ENCODE measurements at places on chromosomes 1 and 21.
A peak's percentile ranks its signal among the peaks of the same experiment; 100 is the strongest.

- DNase-seq = no peak
Observed at GRCh38 chr1:213680677-213681325, 307.0 kb upstream of the PROX1 start.

GRCh38 chr1:87362063-87362833 is 33.6 kb downstream of the LMO4 start:
- no peak for DNase-seq

DNA sequence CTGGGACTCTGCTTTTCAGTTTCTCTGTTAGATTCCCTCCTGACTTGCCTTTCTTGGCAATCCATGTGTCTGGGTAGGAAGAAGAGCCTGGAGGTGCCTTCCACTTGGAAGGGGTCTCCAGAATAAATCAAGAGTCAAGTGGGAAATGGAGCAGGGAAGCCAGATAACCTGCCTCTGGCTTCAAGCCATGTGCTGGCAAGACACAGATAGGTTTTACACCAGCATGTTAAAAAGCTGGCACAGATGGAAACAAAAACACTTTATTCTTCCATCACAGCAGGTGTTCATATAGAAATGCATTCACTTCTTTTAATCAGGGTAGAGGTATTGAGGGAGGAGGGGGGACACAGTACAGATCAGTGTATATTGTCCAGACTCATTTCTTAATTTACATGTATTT is 356.9 kb upstream of the RUNX1 start:
- DNase-seq = no peak

DNA sequence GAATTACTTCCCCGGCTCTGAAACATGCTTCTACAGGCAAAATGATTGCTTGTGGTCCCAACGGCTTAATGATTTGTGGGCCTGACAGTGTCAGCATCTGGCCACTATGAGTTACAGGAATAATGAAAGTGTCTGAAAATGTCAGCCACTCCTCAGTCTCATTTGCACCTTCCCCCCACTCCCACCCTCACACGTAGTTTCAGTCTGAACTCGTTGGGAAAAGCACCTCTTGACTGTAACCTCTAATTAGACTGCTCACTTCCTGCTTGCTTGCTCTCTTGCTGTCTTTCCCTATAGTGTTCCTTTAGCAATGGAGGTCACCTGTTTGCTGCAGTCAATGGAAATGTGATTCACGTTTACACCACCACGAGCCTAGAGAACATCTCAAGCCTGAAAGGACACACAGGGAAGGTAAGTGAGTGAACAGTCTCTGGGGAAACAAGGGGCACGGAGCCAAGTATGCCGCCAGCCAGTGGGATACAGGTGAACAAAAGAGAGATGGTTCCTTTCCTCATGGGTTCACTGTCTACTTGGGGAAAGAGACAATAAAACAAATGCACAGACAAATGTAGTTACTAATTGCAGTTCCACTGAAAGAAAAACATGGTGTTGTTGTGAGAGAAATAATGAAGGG is 27.1 kb downstream of the CFAP57 start:
- peak; percentile 54 for DNase-seq

DNA sequence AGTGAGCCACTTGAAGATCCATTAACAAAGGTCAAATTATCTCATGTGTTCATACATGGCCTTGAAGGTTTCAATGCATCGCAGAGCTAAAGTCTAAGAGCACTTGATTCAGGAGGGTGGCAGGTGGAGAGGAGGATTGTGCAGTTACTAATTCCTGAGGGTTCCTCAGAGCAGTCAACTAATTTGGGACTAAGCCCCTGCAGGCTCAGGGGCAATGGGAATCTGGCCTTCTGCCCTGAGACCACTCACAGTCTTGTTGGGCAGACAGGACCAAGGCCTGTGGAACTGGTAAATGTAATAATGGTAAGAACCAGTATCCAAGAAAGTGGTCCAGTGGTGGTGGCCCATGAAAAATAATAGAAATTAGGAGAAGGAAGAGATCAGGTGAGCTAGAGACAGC is 127.4 kb upstream of the HMGB4 start:
- DNase-seq = no peak

- no peak for DNase-seq
Observed at GRCh38 chr1:162279136-162279498, 97.5 kb downstream of the SPATA46 start.

- no peak for DNase-seq
Observed at GRCh38 chr21:19899645-19900044, 1098.6 kb upstream of the NCAM2 start.

- DNase-seq = no peak
Observed at GRCh38 chr1:224064150-224064549, 49.8 kb upstream of the FBXO28 start.

- peak; percentile 95 for DNase-seq
Observed at GRCh38 chr1:172144445-172145061, 275.9 kb upstream of the C1orf105 start.

GRCh38 chr1:61539720-61540462 is 185.1 kb downstream of the TM2D1 start:
- no peak for DNase-seq

DNA sequence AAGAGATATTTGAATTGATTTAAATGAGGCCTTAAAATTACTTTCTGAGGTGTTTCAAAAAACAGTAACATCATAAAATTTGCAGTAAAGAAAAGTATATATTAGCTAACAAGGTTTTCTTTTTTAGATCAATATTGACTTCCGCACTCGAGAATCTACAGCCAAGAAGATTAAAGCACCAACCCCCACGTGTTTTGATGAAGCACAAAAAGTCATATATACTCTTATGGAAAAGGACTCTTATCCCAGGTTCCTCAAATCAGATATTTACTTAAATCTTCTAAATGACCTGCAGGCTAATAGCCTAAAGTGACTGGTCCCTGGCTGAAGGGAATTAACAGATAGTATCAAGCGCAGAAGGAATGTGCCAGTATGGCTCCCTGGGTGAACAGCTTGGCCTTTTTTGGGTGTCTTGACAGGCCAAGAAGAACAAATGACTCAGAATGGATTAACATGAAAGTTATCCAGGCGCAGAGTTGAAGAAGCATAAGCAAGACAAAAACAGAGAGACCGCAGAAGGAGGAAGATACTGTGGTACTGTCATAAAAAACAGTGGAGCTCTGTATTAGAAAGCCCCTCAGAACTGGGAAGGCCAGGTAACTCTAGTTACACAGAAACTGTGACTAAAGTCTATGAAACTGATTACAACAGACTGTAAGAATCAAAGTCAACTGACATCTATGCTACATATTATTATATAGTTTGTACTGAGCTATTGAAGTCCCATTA is 3.6 kb downstream of the RGS1 start:
- no peak for DNase-seq

DNA sequence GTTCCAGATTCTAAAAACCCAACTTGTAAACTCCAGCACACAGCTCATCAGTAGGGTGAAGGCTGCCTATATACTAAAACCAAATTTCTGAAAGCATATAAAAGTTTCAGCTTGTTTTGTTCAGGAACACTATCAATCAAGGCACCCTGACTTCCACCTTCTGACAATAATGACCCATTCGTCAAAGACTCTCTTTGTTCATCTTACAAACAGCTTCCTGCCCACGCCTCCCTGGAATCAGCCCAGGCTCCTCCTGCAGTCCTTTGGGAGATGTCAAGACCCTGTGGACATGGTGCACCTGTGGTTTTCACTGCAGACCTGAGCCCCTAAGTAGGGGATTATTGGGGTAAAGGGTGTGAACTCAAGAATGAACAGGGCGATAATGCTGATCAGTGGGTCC is 178.9 kb upstream of the CAMK1G start:
- no peak for DNase-seq

GRCh38 chr1:65109487-65109886 is 38.5 kb upstream of the AK4 start:
- no peak for DNase-seq

- no peak for DNase-seq
Observed at GRCh38 chr21:38365521-38365920, 108.7 kb downstream of the KCNJ15 start.

DNA sequence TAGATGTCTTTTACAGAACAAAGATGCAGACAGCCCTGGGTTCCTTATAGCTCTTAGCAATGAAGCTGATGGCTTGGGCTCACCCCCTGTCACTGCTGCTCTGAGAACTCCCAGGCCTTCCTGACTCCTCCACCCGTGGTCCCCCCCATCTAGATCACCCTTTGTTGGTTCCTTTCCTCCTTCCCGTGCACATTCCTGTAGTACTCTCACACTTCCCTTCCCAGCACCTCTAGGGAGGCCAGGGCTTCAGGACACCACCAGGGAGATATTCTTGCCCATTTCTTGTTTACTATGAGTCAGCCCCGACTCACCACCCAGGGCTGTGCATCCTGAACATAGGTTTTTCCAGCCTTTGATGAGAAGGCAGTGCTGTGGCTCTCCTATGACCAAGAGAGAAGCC is 14.4 kb upstream of the NOS1AP start:
- DNase-seq = no peak

DNA sequence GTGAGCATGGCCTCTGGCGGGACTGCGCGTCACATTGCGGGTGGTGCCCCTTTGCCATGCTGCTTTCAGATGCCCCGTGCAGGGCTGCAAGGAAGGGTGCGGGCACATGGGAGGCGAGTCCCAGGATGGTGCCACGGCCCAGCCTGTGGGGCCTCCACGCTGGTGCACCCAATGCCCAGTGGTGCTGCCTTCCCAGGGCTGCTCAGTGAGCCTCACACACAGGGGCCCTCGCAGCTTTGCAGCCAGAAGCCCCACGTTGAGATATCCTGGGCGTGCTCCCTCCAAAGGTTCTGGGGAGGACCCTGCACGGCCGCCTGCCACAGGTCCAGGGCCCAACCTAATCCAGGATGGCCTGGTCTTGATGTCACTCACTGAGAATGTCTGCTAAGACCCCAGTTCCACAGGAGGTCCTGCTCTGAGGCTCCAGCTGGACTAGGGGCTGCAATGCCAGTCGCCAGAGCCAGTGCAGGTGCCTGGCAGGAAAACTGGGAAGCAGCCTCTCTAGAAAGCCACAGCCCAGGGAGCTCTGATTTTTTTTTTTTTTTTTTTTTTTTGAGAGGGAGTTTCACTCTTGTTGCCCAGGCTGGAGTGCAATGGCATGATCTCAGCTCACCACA is 34.1 kb upstream of the PRSS38 start:
- DNase-seq = no peak

DNA sequence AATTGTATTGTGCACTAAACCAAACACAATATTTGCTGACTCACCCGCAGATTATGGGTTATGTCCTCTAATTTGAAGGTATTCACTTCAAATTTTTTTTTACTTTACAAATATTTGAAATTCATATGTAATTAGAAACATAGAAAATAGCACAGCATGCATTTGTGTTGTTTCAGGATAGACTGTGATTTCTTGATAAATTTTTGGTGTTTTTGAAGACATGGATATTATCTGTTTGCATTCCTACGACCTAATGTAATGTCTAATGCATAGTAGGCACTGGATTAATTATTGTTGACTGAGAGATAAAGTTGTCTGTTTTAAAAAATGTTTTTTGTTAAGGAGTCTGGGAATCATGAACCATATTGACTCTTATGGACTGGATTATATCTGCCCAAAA is 850.2 kb downstream of the BRINP3 start:
- no peak for DNase-seq

DNA sequence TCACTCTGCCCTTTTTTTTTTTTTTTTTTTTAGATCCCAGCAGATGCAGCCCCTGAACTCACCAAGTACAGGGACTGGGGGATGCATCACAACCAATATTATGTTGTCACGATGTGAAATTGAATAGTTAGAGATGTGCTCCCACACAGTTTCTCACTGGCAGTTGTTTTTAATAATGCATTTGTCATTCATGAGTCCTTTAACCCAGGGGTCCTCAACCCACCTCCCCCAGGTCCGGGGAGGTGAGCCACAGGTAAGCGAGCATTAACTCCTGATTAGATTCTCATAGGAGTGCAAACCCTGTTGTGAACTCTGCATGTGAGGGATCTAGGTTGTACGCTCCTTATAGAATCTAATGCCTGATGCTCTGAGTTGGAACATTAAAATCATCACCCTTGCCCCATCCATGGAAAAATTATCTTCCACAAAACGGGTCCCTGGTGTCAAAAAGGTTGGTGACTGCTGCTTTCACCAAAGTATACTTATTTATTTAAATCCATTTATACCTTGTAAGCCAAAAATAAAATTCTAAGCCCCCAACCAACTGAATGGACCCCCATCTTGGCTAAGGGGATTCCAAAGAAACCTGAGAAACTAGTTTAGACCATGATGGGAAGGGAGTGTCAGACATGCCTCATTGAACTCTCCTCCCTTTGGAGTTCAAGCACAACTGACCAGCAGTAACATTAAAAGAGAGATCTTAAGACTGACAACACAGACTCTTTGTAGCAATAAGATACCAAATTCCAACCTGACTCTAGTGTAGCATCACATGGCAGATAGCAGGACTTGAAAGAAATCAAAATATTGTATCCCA is 119.3 kb upstream of the ATP1A1 start:
- DNase-seq = no peak

DNA sequence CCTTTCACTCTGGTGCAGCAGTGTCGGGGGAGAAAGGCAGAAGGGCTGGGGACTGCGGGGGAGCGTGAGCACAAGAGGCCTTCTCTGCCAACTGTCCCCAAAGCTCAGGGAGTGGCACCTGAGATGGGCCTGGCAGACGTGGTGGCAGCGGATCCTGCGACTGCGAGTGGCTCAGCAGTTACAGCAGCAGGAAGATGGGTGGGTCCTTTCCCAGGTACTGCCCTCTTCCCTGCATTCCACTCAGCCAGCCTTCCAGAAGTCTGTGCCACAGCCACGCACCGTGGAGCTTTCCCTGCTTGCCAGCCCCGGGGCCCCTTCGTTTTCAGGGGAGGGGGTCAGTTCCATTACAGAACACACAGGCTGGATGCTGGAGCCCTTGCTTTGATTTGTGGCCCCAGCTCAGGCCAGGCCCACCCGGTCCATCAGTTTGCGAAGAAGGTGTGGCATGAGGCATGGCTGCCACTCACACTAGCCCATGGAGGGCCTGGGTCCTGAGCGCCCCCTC is 17.2 kb downstream of the MTHFR start:
- no peak for DNase-seq

DNA sequence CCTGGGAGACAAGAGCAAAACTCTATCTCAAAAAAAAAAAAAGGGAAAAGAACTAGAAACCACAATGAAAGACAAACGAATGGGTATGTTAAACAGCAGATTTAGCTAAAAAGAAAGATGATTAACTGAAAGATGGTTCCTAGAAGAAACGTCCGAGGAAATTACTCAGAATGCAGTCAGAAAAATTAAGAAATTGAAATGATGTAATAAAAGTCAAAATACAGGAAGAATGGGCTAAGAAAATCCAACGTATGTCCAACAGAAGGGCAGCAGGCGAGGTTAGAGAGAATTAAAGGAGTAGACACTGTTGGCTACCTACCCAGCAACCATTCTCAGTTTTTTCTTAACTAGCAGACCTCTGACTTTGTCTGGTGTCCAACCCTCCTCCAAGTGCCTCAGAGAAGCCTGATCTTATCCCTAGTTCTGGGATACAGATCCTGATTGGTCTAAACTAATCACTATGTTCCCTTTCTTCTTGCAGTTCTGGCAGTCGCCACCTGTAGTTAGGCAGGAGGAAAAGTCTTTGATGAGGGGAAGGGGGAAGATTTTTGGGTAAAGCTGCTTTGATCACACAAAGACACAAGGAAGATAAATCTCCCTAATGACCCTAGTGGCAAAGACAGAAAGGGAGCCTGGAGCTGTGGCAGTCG is 25.7 kb downstream of the GPR161 start:
- no peak for DNase-seq
